Stimulated activated CD8-positive, alpha-beta memory T cell treated with anti-CD3 and anti-CD28 coated beads, Interleukin-7, amount 100 ng/mL, for 1 hour (primary cell): ENCODE measurements at places on chromosomes 1 and 21.
A peak's percentile ranks its signal among the peaks of the same experiment; 100 is the strongest.

- DNase-seq, result no peak
Measured at GRCh38 chr1:26158908-26159742, at the start of gene FAM110D. FAM110D (plus strand) TSS chr1:26159079; CDS start chr1:26161292, 2,213 bp downstream.

- no peak for DNase-seq
Measured at GRCh38 chr1:172107316-172107975, 266.1 kb downstream of the DNM3 start.

DNA sequence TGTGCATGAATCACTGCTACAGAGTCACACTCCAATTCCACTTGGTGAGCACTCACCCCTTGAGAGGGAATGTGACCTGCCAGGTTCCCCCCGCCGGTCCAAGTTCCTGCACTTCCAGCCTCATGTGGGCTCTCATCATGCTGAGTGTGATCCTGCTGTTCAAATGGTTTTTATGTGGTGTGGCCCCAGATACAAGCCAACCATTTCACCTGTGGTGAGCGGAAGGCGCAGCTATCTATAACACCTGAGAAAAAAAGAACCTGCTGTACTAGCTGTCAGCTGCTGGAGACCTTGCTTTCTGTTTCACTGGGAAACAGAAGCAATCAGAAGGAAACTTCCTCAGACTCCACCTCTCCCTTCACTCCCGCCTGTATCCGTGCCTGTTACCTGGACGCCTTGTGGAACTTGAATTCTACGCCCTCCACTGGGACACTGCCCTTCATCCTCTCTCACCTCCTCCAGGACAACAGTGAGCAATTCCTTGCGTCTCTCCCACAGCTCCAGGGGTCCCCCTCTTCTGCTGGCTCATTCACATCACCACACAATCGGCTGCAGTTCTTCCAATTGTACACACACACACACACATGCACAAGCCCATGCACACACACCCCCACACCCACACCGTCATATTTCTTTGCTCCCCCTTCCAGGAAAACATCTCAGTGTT lies 64.4 kb upstream of the RPL11 start:
- no peak for DNase-seq

DNA sequence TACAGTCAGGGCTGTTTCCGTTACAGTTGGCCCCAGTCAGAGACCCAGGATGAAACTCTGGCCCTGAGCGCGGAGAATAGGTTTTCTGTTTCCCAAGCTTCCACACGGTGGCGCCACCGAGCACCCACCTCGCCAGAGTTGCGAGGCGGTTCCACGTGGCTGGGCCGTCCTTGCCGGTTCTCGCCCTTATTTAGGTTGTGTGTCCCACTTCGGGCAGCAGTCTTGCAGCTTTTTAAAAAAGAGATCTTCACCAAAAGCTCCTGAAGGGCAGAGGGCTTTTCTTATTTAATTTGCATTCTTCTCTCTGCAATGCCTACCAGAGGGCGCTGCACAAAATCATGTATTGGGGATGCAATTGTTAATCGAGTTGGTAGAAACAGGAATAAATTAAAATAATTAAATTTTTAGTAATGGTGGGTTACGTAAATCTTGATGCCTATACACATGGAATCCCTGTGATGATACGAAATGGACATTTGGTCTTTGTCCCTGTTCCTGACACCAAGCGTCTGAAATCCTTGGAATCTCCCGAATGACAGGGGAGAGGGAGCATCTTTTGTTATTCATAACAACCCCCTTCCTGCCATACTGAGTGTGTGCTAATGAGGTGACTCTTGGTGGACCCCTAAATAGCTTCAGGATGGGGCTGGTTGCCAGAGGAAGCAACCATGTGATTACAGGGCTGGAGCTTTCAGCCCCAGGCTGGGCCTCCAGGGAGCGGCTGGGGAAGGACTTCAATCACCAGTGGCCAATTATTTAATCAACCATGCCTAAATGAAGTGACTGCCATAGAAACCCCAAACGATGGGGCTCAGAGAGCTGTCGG lies 5.6 kb upstream of the S100A7 start:
- DNase-seq, result peak; percentile 39

DNA sequence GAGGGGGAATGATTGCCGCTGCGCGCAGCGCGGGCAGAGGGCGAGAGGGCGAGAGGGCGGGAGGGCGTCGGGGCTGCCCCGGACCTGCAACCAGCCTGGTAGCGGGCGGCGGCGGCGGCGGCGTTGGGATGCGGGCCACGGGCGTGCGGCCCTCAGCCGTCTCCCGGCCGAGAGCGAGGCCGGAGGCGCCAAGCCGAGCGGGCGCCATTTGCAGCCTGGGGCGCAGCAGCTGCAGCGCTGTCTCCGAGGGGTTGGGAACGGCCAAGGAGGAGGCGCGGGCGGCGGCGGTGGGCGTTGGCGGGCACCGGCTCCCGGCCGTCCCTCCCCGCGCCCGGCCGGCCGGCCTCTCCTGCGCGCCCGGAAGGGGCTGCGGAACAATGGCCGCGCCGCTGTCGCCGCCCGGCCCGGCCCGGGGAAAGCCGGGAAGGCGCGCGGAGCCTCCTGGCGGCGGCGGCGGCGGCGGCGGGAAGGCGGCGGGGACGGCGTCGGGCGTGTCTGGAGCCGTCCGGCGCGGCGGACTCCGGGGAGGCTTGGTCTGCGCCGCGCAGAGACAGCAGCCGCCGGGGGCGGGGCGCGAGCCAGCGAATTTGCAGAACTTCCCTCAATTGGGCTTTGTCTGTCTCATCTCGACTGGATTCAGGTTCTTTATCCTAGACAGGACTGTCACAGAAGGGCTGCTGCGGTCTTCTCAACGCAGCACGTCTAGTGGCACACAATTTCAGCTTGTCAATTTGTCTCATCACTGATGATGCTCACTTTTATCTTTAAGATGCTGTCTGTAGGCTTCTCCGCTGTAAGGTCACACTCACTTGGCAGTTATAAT lies 35.7 kb downstream of the ZBTB8B start:
- DNase-seq, result no peak

DNA sequence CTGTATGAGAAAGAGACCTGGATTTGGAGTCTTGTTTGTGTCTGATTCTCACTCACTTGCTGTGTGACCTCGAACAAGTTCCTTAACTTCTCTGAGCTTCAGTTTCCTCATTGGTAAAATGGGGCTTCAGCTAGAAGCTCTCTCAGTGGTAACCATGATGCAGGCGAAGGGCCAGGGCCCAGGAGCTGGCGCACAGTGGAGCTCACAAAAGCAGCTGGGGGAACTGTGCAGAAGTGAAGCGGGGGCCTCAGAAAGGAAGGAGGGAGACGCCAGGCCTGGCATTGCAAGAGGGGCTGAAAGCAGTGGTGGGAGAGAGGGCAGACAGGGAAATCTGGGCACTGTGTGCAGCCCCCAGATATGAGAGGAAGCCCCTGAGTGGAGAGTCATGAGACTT lies 88.9 kb upstream of the RUNX3 start:
- DNase-seq, result no peak

DNA sequence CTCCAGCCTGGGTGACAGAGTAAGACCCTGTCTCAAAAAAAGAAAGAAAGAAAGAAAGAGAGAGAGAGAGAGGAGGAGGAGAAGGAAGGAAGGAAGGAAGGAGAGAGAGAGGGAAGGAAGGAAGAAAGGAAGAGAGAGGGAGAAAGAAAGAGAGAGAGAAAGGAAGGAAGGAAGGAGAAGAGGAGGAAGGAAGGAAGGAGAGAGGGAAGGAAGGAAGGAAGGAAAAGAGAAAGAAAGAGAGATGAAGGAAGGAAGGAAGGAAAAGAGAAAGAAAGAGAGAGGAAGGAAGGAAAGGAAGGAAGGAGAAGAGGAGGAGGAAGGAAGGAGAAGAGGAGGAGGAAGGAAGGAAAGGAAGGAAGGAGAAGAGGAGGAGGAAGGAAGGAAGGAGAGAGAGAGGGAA lies 82.2 kb upstream of the ATP1B1 start:
- DNase-seq, result no peak

DNA sequence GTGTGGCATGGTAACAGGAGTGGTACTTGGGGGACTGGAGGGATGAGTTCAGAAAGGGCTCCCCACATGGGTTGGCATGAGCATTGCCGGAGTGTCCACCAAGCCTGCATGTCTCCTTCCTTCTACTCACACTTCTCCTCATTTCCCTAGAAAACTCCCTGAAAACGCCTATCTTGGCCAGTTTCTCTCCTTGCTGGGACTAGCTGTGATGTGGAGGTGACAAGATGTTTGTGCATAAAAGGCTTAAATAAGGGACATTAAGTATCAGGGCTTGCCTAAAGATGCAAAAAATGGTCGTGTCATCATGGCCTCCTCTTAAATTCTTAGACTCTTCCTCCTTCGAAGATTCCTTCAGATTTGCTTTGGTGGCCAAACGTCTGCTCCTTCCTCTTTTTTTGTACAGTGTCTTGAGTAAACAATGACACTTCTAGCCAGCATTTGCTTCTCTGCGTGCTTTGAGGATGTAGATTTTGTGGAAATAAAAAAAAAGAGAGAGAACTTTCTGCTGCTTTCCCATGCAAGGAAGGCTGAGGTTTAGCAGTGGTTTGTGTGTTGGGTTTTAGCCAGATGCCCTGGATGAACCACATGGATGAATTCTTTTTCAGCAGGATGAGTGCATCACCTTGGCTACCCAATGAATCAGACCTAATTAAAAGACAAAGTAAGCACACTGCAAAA lies 239.1 kb upstream of the IRF2BP2 start:
- DNase-seq, result no peak

- no peak for DNase-seq
Measured at GRCh38 chr1:213192026-213192425, 141.0 kb downstream of the RPS6KC1 start.

DNA sequence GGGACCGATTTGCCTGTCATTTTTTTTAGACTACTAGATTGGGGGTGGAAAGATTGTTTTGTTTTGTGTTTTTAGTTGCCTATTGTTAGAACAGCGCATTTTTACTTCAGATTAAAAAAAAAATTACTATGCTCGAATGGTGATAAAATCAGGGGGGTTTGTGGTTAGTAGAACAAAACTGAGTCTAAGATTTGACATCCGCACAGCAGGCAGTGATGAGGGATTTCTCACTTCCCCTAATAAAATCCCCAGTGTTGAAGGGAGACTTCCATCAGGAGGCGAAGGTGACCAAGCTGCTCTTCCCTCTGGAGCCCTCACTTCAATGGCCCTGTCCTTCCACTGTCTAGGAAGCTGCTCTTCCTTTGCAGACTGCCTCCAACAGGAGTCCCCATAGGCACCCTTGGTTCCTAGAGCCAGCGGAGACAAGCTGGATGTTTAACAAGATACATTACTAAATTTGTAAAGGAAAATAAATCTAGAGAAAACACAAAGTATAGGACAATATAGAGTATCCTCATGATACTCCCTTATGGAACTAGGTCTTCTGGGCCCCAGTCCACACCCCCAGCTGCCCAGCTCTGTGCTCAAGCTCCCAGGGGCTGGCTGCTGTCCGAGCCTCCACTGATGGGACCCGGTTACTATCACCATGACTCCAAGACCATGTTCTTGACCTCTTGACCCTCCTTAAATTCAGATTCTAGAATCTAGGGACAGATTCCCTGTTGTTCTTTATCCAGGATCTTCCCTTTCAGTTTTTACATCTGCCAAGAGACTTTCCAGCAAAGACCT lies 31.0 kb downstream of the TENT5C start:
- DNase-seq, result no peak
